ENCODE measurements at places on chromosomes 2 and 18.

DNA sequence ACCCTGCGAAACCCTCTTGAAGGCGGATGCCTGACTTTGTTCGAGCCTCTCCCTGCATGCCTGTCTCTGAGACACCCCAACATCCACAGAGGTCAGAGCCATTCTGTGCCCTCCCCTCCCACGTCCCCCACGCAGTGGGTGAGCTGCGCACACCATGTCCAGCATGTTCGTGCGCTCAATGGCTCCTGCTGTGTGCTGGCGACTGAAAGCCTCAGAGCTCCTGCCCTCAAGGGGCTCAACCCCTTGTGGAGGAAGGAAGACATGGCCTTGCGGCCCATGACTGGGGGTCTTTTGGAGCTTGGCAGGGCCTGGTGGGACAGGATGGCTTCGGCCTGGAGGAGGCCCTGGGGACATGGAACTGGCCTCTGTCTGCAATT, 45.7 kb downstream of the ANKMY1 start:
- DNase-seq = no peak

DNA sequence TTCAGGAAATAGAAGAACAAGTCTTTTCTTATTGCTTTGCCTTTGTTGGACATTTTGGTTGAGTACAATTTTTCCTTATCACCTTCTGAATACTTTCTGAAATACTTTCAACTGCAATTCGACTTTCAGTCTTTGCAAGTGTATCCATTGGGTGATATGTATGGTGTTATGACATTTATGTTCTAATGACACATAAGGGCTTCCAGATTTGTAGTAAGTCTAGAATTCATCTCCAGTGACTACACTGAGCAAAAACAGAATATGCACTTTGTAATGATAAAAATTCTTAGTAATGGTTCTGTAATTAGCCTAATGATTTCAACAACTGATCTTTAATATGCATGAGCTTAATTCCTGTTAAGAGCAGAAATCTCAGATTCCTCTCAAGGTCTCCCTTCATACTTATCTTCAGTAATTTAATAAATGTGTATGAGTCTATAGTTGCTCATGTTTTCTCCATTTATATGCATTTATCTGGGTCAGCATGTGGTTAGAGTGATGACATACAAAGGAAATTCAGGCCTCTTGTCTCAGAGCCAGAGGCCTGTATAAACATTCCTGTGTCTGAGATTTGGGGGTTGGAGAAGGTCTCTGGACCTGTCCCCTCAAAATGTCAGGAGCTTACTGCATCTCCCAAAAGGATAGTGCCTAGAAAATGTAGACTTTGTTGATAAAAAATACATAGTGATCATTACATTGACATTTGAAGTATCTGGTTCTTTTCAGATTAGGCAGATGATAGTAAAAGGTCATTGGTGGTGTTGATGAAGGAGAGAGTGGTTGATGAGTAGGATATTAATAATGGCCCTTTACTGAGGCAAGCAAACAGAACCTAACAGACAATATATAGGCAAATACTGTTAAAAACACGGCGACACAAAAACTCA, 114.9 kb downstream of the QPCT start:
- DNase-seq = no peak

DNA sequence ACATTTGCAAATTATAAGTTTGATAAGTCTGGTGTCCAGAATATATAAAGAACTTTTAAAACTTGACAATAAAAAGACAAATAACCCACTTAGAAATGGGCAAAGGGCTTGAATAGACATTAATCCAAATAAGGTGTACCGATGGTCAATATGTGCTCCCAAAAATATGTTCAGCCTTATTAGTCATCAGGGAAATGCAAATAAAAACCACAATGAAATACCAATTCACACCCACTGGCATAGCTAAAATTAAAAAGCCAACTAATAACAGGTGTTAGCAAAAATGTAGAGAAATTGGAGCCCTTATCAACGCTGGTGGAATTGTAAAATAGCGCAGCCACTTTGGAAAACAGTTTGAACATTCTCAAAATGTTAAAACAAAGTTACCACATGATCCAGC, 79.0 kb upstream of the SCG2 start:
- no peak for DNase-seq

DNA sequence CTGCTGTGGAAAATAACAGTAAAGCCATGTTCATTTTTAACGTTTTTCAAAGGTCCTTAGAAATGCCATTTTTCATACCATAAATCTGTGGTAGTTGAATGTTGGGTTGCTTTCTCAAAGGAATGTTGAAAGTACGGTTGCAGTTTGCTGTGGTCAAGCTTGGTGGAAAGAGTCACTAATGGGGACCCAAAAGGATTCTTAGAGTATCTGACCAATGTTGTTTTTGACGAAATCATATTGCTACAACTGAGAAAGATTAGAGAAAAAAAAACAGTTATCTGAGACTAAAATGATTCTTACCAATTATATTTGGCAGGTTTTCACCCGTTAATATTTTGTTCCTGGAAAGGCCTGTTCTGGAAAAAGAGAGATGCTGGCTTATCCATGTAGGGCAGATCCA, 439.5 kb upstream of the ETAA1 start:
- no peak for DNase-seq

- DNase-seq = no peak
These were observed 2.0 kb upstream of the FAM117B start for GRCh38 chr2:202632682-202633290.

DNA sequence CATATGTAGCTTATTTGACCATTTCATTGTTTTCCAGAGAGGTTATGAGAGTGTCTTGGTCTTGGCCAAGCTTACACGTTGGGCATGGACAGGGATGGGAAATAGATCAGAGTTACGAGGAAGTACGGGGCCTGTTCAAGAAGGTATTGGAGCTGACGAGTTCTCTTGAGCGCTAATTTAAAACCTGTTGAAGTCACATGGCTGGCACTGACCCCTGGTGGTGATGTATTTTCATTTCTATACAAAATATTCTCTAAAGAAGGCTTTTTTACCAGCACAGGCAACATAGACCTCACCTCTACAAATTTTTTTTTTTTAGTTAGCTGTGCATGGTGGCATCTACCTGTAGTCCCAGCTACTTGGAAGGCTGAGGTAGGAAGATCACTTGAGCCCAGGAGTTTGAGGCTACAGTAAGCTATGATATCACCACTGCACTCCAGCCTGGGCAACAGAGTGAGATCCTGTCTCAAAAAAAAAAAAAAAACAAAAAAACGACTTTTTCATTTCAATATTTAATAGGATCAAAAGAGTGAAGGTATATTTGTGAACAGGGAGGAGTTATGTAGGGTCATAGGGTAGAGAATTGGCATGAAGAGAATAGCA, 19.6 kb downstream of the UGP2 start:
- peak; percentile 64 for DNase-seq

DNA sequence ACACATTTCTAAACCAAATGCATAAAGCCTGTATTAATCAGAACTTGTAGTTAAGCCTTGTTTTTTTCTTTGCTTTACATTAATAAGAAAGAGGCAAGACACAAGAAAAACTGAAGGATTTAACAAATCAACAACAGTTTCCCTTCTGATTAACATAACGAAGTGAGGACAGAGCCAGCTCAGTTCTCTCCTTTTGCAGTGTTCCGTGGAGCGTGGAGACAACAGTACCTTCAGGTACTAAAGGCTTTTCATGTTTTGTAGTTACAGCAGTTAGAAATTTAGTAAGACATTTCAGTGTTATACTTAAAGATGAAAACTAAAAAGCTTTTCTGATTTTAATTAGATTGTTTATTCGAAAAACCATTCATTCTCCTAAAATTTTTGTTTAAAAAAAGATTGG, 115.2 kb downstream of the FMNL2 start:
- no peak for DNase-seq

DNA sequence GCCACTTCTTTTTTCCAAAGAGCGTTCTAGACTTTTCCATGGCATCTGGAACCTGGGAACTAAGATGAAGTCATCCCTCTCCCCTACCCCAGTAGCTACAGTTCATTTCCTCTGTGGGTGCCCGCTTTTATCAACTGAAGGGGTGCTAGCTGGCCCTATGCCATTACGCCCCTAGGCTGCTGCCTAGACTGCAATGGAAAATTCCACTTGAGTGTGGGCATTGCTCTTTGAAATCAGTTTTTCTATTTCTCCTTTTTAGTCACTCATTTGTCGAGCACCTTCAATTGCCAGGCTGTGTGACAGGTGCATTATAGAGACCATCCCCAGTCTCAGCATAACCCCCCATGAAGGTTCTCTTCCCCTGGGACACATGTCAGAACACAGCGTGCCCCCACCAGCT, 7.3 kb downstream of the TEX51 start:
- DNase-seq = no peak

DNA sequence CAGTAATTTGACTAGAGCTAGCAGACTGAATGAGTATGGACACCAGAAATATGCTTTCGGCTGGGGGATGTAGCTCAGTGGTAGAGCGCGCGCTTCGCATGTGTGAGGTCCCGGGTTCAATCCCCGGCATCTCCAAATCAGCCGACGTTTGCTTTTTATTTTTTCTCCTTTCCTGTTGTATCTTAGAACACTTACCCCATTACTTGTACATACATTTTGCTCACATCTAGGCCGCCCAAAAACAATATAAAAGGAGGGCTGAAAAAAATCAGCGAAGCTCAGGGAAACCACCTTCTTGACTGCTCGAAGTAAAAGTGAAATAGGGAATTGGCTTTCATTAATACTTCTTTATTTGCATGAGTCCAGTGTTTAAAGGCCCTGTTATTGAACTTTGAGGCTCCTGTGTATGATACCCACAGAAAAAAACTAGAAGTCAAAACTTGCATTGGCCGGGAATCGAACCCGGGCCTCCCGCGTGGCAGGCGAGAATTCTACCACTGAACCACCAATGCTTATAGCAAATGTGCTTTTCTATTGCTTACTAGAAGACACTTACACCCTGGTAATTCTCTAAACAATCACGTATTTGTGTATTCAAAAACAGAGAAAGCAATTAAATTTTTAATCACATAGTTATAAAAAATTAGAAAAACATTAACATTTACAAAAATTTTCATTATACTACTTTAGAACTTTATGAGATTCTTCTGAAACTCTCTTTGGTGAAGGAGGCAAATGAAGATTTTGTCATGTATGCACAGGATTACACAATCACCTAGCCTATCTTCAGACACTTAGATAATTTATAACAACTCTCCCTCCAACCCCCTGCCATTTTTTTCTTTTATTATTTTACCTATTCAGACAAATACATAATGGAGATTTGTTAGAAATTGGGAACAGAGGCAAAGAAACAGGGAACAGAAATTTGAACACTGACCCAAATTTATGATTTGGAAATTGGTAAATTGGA, 35.2 kb upstream of the GPD2 start:
- DNase-seq = peak; percentile 86

DNA sequence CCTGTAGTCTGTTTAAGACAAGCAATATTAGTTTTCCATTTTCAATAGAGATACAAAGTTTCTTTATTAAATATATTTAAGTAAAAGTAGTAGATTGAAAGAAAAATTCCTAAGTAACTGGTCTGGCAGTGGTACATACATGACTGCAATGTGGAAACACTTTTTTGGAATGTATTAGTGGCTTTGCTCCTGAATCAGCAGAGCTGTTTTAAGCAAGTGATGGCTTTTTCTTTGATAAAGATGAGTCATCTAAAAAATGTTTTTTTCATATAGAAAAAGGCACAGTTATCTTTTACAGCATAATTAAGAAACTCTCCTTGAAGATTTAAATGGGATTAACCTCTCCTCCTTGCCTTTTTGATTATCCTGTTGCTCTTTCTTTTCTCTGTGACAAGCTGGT, 34.9 kb downstream of the KDM3A start:
- DNase-seq = no peak

DNA sequence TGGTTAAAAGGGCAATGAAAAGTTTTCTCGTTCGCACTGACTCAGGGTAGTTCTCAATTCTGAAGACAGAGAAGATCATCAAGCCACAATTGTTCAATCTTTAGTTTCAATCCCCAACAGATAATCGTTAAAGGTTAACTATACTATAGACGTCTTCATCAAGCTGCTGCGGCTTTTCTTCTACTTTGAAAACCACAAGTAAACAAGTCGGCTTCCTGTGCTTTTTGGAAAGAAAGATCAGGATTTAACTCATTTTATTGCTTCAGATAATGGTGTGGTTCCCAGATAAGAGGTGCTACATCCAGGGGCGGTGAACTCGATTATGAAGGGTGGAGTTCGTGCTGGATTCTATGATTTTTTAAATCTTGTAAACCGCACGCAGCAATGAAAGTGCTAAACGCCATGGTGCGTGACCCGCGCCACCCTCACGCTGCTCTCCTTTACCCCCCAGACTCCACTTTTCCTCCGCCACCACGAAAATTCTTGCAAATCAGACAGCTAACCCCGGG, 545 bp upstream of the CDCA7 start:
- no peak for DNase-seq

DNA sequence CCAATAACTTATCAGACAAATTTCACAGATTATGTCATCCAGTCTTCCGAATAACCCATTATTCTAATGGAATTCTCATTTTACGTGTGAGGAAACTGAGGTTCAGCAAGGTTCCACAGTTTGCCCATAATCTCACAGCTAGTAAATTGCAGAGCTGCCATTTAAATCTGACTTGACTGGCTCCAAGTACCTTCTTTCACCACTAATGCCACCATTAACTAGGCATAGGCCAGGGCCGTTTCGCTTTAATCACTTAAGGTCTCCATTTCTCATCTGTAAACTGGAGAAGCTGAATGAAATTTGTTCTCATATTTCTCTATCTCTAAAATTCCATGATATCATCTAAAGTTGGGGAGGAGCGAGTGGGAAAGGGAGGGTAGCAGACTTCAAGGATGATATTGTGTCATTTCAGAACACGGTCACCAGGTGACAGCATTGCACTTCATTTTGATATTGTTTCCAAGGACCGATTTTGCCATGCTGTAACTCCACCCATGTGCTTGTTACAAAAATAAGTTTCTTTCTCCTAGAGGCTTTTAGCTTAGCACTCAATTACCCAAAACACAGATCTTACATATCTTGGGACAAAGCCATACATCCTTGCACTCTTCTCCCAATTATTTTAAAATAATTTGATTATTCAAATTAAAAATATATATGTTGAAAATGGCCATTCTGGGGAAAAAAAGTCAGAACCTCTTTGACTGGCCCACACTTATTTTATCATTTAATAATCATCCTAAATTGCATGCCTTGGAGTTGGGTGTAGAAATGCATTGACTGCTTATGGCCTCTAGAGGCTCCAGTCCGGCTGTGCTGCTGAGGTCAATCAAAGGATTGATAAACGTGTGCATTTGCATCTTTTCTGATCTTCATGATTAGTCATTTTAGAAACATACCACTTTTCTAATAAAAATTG, 123.8 kb downstream of the AKAIN1 start:
- DNase-seq = peak; percentile 26

- DNase-seq = no peak
These were observed 429.0 kb downstream of the SUCLG1 start for GRCh38 chr2:84029903-84030575.

- DNase-seq = no peak
These were observed 43.7 kb downstream of the POU3F3 start for GRCh38 chr2:104897515-104898184.

- no peak for DNase-seq
These were observed 329.2 kb upstream of the FIGN start for GRCh38 chr2:164065038-164065437.

DNA sequence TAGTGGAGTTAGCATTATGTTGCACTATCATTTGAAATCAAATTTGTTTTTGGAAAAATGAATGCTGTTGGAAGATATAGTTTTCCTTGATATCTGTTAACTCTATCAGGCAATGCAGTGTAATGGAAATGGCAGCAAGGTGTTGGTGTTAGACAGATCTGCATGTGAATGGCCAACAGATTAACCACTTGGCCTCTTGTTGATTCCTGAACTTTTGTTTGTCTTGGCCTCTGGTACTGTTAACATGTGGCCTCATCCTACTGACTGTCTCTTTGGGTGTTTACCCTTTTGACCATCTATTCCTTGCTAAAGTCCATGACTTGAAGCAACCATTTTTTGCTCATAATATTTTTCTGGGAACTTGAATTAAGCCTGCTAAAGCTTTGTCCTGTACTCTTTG, 110.2 kb upstream of the CDH2 start:
- DNase-seq = no peak

- no peak for DNase-seq
These were observed 144.1 kb downstream of the CELF4 start for GRCh38 chr18:37421341-37422077.

All from globus pallidus (tissue), 1 donor.